ENCODE measurements at places on chromosomes 11 and 22.

DNA sequence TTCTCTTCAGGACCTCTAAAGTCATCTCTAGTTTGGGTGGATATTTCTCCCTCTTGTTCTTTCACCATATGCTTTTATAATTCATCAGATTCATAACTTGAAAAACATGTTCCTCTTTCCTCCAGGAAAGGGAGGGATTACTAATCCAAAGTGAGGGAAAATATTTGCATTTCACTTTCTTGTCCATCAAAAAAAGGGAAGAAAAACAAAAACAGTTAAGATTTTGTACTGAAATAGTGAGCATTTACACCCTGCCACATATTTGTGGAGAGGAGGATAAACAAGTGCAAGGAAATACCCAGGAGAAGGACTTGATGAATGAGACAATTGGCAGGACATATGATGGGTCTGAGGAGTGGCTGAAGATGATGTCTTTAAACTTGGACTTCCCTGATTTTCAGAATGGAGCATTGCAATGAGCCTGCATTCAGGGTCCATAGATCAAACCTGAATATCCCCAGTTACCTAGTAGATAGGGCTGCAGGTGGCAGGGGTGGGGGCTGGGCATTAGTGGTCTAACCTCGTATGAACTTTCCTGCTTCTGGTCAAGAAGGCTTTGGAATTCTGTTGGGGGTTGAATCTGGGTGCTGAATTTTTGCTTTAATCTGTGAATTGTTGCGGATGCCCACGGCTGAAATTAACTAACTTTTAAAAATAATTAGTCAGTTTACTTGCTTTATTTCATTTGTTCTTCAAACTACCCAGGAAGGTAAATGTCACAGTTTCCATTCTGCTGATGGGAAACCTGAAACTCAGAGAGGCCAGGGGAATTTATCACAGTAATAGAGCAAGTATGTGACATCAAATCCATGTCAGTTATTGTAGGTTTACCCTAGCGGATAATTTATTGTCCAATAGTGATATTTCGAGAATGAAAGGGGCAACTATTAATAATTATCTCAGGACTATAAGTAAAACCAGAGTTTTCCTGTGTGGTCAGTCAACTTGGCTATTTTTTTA is 36.9 kb upstream of the TMEM123 start:
- no peak for DNase-seq

DNA sequence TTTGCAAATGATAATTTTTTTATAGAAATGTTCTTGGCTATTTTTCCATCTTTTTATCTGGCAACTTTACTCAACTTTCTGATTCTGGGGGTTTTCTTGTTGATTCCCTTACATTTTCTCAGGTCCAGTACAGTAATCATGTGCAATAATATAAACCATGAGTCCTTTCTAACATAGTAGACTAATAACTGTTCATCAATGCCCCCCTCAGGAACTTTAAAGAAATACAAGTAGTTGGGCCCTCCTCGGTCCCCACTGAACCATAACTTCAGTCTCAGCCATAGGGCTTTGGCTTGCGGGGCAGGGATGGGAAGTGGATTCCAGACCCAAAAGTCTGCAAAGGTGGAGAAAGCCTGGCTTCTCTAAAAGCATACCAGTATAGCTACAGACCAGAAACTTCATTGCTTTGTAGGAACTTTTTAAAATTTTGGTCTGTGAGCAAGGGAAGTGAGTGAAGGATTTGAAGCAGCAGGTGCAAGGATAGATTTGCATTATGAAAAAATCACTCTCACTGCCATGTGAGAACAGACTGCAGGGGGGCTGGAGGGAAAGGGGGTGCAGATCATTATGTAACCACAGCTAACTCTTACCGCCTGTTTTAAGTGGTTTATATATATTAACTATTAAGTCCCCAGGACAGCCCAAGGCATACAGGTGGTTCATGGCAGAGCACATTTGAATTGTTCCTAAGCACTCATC is 10.4 kb upstream of the TUB start:
- peak; percentile 29 for DNase-seq

DNA sequence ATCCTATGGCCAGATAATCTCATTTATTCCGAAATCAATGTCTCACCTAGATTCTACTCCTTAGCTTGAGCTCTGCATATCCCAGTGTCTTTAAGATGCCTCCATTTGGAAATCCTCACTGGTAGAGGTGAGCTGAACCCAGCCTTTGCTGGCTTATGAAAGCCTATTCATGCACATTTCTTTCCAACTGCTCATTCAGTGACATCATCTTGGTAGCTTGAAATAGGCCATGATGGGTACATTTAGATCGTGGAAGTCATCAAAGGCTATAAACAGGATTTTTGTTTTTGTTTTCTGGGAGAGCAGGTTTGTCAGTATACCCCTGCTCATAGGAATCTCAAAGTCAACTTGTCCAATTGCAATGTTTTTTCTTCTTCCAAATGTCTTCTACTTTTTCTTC is 6.0 kb downstream of the NXPE1 start:
- DNase-seq, result no peak

DNA sequence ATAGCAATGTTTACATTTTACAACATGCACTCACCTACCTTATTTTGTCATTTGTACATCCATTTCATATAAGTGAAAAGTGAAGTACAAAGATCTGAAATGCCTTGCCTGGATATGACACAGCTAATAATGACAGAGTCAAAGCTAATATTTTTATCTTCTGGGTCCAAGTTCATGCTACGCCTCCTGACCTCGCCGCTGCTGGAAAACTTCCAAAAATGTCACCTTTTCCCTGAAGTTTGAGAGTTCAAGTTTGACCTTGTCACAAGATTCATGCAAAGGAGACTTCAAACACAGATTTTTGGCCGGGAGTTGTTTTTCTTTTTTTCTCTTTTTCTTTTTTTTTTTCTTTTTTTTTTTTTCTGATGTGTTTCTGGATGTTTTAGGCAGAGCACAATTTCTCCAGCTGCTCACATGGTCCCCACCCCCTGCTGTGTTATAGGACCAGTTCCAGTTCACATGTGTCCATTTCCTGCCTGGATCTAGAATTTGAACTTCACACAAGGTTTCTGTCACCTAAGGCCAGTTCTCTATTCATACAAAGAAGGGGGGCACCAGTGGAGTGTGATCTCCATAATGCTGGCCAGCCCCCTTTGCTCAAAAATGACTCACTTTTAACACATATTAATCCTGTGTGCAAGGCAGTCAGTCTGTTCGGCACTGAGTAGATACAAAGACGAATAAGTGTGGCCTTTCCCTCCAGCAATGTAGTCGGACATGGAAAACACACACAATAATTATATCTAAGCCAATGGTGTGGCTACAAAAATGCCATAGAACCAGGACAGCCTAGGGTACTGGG is 546.8 kb downstream of the BUD13 start:
- DNase-seq, result no peak

- no peak for DNase-seq
Observed at GRCh38 chr11:8917157-8917825, 6.3 kb downstream of the AKIP1 start.

DNA sequence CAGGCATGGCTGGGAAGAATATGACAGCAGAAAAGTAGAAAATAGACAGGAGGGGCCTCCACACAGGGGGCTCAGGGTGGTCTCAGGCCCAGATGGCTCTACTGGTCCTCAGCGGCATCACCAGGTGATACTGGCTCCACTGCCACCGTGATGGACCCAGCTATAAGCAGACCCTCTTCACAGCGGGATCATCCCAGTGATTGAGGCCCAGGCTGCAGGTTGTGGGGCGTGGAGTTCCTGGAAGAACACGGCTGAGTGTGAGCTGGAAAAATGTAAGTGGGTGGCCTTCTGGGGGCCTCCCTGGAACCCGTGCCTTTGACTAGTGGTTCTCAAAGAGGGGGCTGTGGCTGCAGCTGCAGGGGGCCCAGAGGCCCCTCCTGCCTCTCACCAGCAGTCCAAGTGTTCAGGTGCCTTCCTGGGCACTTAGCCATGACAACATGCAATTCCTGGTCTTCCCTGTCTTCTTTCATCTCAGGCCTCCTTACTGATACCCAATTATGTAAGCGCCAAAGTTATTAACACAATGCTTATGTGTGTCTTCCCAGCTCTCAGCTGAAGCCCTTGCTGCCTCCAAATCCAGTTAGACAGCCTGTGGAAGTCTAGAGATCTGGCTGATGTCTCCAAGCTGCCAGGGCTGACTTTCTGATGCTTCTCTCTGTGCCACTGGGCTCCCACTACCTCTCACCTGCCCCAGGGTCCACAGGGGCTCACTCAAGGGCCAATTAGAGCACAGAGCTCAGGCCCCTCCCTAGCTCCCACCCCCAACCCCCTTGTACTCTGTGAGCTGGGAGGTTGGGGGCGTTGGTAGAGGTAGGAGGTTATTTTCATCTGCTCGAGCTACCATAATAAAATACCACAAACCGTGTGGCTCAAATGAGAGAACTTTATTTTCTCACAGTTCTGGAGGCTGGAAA is 110.1 kb upstream of the LMO1 start:
- DNase-seq, result no peak

DNA sequence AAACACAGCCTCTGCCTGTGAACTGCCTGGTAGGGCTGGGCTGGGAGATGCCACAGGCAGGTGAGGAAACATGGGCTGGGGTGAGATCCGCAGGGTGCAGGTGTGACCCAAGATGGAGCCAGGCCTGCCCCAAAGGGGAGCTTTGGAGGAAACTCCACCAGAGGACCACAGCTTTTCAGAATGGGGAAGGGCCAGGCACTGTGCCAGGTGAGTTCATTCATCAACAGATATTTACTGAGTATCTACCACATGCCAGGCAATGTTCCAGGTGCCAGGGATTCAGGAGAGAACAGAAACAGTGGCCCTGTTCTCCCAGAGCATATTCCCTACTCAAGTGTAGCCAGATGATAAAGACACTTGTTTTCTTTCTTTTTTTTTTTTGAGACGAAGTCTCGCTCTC is 11.2 kb downstream of the RTN4RL2 start:
- no peak for DNase-seq

- DNase-seq, result no peak
Observed at GRCh38 chr22:44192816-44193534, 12.2 kb downstream of the PARVG start.

DNA sequence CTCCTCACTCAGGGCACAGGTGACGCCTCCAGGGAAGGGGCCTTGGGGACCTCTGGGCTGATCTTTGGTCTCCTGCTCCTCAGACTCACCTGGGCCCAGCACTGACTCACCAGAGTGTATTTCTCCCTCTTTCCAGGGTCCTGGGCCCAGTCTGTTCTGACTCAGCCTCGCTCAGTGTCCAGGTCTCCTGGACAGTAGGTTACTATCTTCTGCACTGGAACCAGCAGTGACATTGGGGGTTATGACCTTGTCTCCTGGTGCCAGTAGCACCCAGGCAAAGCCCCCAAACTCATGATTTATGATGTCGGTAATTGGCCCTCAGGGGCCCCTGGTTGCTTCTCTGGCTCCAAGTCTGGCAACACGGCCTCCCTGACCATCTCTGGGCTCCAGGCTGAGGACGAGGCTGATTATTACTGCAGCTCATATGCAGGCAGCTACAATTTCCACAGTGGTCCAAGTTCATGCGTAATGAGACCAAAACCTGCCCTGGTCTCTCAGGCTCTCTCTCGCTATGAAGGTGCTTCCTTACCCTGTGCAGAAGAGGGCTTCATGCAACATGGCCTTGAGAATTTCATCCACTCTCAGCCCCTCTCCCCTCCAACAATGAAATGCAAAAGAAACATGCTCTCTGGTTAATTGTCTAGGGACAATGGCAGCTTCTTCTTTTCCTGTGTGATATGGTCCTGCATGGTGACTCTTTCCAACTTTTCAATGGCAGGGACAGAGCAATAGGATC is 21.0 kb upstream of the PRAME start:
- DNase-seq, result no peak

GRCh38 chr11:102014756-102015155 is 32.5 kb upstream of the CFAP300 start:
- no peak for DNase-seq

Data from activated CD4-positive, alpha-beta T cell treated with anti-CD3 and anti-CD28 coated beads, Interleukin-10, Interleukin-2, amounts not matched to agents 100 ng/mL and 50 ng/mL, durations not matched to agents 16 hours and 8 hours (primary cell).